ENCODE measurements at places on chromosomes 6 and 20.
A peak's percentile ranks its signal among the peaks of the same experiment; 100 is the strongest.

DNA sequence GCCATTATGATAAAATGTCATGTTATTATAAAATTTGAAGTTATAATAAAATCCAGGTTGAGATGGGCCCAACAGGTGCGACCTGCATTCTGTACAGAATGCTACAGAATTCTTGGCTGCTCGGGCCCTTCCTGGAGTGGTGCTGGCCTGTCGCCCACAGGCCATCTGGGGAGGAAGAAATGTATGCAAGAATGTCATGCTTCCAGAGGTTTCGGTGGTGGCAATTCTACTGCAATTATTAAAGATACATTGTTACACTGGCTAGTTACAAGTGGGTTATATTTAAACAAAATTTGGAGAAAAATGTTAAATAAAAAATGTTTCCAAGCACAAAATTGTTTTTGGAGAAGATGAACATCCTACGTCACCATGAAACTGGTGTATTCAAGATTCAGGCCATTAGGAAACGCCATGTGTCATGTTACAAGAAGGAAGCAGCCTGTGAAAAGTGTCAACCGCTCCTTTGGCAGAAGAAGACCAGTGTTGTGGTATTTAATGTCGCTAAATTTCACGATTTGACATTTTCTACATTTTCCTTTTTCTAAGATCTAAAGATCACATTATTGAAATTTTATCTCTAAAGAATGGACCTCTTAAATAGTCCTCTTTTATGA, 7.1 kb downstream of the RAMACL start:
- DNase-seq, result no peak

DNA sequence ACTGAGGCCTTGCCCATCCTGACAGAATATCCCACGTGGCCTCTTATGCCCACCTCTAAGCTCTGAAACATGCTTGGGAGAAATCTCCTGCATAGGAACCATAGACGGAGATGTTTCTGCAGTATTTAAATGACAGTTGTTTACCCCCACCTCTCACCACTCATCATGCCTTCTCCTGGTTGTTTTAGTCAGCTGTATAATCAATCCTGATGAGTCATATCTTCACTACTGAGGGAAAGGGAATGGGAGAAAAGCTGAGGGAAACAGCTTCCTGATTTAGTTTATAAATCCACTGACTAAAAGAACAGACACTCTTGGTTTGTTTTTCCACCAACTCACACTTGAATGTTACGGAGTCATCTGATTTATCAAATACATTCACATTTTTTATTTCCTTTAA, 113.2 kb upstream of the TENT5A start:
- no peak for DNase-seq

DNA sequence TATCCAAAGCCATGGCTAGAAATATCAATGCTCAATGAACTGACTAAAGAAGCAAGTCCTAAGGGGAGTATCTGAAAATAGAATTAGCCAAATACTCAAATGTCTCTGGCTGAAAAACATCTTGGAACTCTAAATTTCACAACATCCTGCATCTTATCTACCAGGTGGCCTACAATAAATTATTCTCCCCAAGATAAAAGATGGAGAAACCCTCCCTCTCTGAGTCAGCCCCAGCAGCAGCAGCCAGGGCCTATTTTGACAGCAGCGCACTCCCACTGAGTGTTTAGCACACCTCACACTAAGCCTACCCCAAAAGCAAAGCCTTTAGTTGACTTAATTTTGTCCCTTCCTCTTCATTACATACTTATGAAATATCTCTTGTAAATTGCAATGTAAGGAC, 5.9 kb downstream of the CALHM6 start:
- DNase-seq, result no peak

GRCh38 chr6:35425284-35425683, 26.9 kb upstream of the FANCE start:
- DNase-seq, result no peak

GRCh38 chr20:47677635-47678453, 107.4 kb downstream of the SULF2 start:
- peak; percentile 48 for DNase-seq

GRCh38 chr20:44736170-44737021, 9.3 kb upstream of the KCNK15 start:
- DNase-seq, result peak; percentile 38

DNA sequence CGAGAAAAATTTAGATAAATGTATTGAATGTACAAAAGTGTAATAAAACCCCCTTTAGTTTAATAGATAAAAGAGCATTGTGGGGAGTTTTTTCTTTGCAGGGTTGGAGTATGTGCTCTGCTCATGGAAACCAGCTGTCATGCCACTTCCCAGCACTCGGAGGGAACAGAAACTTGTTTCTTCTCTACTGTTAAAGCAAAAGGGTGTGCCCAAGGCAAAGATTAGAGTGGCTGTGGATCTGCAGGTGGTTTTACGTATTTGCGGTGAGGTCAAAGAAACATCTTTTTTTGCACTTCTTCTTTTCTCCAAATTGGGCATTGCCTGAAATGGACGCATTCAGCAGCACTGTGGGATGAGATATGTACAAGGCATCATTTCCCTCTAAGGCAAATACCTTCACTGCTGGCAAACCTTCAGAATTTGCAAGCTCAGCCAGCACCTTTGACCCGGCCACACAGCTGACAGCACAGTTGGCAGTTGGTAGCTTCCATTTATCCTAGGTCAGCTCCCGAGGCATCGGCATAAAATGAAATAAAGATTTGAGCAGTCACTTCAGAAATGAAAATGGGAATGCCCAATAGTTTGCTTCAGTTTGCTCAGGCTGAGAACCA, 178.4 kb upstream of the EYA4 start:
- DNase-seq, result no peak
